ENCODE measurements at places on chromosomes 6 and 20.

DNA sequence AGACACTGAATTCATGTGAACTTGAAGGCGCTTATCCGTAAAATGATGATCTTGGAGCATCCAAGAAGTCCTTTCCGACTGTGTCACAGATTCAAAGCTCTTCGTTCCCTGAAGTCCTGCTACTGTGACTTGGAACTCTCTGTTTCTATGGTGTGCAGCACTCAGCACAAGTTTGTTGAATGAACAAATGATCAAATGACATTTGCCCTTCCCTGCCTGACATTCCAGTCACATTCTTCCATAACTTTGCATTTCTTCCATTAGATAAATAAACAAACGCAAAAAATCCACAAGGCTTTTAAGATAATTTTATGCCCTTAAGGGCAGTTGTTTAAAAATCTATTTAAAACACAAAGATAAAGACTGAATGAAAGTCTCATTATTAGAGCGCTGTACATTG is 39.9 kb downstream of the SGK1 start:
- no peak for DNase-seq

- DNase-seq, result no peak
Observed at GRCh38 chr6:122081921-122082320, 317.5 kb upstream of the HSF2 start.

GRCh38 chr20:10739566-10739965 is 65.8 kb upstream of the JAG1 start:
- DNase-seq, result no peak

DNA sequence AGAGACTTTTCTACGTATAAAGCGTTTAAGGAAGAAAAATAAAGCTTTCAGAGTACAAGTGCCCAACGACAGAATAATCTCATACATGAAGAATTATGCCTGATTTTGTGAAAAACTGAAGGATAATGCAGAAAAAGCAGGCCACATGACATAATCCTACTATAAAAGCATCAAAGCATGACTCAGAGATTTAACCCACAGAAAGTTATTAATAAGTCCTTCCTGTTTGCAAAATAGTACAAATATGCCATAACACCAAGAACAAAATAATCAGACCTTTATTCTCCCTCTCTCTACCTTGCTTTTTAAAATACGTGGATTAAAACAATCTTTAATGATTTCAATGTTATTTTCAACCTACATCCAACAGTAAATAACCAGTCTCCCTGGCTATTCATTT is 118.6 kb upstream of the BCLAF1 start:
- no peak for DNase-seq

DNA sequence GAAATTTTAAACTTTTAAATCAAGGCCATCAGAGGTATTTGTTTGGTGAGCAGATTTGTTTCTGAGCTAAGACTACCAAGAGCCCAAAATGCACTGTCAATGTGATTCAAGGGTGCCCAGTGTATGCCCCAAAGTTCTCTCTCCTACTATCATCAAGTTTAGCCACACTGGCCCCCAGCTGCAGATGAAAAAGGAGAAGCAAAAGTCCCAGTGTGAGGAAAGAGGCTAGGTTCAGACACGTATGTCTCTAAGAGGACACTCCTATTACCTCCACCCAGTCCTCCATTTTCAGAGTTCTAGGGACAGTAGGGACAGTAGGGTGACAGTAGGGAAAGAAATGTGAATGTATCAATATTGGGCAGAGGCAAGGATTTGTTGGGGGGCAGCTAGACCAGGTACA is 230.8 kb downstream of the CD83 start:
- DNase-seq, result no peak

GRCh38 chr20:50467718-50468356 is 42.3 kb upstream of the PTPN1 start:
- peak; percentile 38 for DNase-seq

- DNase-seq, result no peak
Observed at GRCh38 chr6:49541210-49541724, 9.2 kb upstream of the C6orf141 start.

- DNase-seq, result no peak
Observed at GRCh38 chr6:161489626-161490306, 215.9 kb upstream of the AGPAT4 start.

GRCh38 chr6:65299236-65299635 is 407.8 kb downstream of the EYS start:
- DNase-seq, result no peak

DNA sequence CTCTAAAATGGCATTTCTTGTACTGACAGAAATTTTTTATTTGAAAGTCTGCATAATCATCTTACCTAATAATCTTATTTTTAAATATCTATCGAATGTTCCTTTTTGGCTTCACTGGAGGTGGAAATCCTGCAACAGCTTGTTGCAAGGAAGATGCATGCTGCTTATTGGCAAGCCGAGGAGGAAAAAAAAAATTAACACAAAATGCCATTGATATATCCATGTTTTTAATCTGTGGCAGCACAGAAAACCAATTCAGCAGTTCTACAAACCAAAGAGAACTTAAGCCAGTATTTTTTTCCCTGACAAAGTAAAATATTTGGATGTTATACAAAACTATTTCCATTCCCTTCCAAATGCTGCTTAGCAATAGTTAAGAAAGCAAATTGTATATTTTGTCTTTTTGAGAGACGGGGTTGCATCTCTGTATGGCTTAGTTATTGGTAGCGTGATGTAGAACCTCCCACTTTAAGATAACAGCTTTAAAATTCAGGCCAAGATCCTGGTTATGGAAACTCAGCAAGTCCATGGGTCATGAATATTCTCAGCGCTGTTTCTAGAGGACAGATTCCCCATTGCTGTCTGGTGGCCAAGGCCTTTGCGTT is 231.4 kb downstream of the TMEM242 start:
- DNase-seq, result no peak

GRCh38 chr20:37095108-37095598 is 644 bp downstream of the RBL1 start:
- peak; percentile 61 for DNase-seq

DNA sequence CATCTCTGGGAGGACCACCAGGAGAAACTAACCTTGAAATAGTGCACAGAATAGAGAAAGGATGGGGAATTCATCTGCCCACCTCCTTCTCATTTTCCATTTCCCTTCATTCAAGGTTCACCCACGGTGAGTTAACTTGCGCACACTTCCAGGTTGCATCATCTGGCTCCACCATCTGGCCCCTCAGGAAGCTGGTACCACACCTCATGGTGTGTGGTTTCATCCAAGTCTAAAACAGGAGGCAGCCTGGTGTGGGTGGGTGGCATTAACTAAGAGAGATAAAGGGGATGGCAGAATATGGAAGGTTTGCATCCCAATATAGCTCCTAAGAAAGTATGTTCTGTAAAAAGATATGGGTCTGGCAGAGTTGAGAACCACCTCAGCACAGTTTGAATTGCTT is 3.8 kb downstream of the ZNF334 start:
- DNase-seq, result no peak

DNA sequence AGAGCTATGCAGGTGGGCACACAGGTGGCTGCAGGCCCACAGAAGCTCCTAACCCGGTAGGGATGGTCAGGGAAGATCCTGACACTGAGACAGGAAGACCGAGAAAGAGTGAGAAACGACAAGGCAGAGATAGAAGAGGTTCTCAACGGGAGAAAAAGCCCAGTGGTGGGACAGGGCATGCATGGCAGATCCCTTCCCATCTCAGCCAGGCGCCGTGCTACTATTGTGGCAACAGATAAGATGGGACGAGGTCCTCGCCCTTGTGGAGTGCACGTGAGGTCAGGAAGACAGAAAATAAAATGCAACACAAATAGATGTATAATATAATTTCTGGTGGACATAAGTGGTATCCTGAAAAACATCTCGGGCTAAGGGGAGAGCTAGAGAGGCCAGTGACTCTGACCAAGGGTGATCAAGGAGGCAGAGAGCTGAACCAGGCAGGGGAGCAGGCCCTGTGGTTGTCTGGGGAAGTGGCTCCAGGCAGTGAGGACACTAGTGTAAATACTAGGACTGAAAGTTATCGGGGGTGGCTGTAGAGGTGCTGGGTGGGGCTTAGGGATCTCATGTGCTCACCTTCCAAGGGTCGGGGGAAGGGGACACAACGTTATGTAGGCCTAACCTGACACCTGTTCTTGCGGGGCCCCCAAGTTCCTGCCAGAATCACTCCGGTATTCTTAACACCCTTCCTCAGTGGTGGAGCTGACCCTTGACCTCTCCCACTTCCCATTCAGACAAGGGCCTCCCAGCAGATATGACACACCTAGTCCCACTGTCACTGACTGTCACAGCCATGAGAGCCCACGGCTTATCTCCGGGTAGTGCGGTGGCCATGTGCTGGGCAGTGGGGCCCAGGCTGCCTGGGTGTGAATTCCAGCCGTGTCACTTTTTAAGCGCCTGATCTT is 1.0 kb downstream of the SRXN1 start:
- no peak for DNase-seq

DNA sequence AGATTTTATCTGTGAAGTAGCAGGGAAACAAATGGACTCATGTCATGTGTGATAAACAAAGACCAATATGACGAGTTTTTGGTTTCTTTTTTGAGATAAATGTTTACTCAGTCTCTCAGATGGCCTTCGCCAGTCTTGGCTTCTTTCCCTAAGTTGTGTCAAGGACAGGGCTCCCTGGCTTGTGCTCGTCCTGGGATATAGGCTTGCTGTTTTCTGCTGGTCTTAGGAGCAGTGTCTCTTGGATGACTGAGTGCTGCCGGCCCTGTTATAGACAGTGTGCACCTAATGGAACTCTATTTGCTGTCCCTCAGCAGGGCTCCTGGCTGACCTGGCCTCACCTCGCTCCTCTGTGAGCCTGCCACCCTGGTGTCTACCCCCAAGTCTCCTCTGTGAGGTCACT is 324.1 kb upstream of the SYNCRIP start:
- DNase-seq, result no peak

- no peak for DNase-seq
Observed at GRCh38 chr6:53424300-53424699, 75.5 kb upstream of the ELOVL5 start.

DNA sequence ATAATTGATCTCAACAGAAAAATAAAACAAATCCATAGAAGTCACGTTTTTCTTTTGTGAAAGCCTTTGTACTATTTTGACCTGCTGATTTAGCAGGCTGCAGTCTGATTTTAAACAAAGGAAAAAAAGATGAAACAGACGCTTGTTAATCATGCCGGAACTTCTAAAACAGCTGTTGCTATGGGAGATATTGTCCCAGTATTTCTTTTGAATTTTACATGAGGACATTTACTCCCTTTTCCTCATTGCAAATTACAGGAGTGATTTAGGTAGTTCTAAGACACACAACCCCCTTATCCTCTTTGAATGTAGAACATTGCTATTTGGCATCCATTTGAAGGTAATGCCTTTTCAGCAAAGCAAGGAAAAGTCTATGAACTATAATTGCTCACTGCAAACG is 416.1 kb downstream of the BCKDHB start:
- no peak for DNase-seq

GRCh38 chr20:61588411-61589385 is 336.6 kb downstream of the CDH4 start:
- no peak for DNase-seq

DNA sequence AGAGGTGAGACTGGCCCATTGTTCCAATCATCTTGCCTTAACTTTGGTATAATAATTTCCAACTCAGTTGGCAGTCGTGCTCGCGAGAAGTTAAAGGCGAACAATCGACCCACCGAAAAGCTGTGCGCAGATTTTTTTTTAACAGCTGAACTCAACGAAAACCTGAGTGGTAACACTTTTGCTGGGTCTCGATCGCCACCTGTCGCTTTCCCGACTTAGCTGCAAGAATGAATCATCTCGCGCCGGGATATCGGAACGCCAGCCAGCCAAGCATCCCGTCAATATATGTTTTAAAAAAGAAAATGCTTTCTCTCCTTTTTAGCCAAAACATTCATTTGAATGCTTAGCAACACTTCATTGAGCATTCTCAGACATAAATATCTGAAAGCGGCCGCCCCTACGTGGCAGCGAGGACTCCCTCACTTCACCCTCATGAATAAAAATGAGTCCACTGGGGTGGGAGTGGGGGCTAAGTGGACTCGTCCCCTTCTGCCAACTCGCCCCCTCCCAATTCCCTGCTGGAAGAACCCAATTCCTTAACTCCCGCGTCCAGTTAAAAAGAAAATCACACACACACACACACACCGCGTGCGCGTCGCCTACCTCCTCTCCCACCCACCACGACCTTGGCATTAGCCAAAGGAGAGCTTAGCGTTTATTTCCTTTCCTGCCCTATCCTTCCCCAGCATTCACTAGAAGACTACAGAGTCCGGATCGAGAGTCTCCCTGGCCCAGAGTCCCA is 1.5 kb downstream of the COL12A1 start:
- peak; percentile 14 for DNase-seq

GRCh38 chr6:28657381-28657768 is 131.7 kb downstream of the GPX5 start:
- no peak for DNase-seq

GRCh38 chr6:145886228-145886956 is 71.8 kb upstream of the FBXO30 start:
- DNase-seq, result no peak

- peak; percentile 70 for DNase-seq
Observed at GRCh38 chr20:63552481-63553249, 1.3 kb upstream of the FNDC11 start.

DNA sequence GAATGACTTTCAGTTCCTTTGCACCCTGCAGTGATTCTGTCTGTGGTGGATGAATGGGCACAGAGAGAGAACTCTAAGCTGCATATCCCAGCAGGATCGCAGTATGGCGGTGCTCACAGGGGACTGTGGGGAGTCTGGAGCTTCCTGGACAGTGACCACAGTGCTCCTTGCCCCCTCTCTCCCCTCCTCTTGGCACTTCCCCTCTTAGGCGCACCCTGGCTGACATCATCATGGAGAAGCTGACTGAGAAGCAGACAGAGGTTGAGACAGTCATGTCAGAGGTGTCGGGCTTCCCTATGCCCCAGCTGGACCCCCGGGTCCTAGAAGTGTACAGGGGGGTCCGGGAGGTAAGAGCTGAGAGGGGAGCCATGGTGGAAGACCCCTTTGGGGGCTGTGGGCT is 8.6 kb downstream of the BYSL start:
- DNase-seq, result no peak

DNA sequence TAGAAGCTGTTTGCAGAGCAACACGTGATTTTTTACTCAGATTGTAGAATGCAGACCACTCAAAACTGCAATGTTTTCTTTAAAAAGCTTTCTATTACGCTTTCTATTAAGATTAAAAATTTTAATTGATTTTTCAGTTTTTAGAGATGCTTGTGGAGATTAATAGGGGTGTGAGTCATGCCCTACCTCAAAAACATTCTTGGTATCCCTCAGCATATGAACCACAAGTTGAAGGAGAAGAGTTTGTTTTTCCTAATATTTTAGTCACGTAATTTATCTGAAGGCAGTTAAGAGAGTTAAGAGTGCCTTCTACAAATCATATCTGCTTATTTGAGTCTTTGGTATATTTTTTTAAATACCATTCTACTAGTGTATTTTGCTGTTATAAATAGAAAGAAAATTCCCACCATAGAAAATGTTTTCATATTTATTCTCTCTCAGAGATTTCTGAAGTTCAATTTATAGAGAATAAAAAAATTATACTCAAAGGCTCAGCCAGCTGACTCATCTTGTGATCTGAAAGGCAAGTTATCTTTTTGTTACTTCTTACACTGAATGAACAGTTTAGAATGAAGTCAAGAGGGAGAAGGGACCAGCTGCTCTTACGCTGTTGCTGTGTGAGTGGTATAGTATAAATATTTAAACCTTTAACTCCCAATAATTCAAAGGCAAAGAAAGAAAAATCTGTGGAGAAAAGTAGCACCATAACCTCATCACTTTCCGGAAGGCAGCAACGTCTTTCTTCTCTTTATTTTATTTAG is 7.6 kb downstream of the RIPOR2 start:
- DNase-seq, result no peak

GRCh38 chr6:143804835-143805239 is 38.3 kb upstream of the LTV1 start:
- DNase-seq, result no peak
